ENCODE measurements at places on chromosomes 2 and 18. TPM values are rescaled to one million over a fixed set of nuclear protein-coding genes. Genes with fewer than 3 reads are reported as not detected.

VSNL1 gene
- not detected for total RNA-seq

CCDC74B gene
- total RNA-seq = 0.72 TPM

CD8B gene
- total RNA-seq = not detected

NR4A2 gene
- total RNA-seq = 0.96 TPM

Data from RPMI7951 (cell line).